ENCODE measurements at places on chromosomes 5 and 9.

GRCh38 chr9:127568618-127568970, 43.5 kb upstream of the STXBP1 start:
- no peak for DNase-seq

DNA sequence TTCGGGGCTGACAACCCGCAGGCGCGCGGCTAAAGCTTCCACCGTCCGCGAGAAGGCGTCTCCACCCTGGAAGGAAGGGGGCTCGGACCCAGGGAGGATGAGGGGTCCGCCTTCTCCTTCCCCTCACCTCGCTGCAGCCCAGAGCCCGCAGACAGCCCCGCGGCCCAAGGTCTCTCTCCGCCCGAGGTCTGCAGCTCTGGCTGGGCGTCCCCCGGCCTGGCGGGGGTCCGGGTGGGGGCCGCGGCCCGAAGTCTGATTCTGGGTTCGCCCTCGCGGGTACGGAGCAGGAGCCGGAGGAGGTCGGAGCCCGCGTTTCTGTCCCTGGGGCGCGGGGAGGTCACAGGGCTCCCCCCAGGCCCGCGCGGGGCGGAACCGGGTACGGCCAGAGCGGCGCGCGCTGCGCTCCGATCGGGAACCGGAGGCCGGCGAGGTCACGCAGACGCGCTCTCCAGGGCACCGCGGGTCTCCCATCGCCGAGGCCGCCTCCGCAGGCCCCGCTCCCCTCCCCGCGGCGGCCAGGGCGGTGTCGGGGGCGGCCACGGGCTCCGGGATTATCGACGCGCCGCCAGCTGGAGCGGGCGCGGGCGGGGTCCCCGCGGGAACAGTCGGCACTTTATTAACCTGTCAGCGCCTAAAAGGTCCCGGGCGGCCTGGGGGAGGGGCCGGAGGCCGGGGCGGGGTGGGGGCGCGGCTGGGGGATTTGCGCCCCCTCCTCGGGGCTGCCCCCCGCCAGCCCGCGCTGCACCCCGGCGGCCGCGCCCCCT, 11.6 kb downstream of the LHX3 start:
- DNase-seq = no peak

DNA sequence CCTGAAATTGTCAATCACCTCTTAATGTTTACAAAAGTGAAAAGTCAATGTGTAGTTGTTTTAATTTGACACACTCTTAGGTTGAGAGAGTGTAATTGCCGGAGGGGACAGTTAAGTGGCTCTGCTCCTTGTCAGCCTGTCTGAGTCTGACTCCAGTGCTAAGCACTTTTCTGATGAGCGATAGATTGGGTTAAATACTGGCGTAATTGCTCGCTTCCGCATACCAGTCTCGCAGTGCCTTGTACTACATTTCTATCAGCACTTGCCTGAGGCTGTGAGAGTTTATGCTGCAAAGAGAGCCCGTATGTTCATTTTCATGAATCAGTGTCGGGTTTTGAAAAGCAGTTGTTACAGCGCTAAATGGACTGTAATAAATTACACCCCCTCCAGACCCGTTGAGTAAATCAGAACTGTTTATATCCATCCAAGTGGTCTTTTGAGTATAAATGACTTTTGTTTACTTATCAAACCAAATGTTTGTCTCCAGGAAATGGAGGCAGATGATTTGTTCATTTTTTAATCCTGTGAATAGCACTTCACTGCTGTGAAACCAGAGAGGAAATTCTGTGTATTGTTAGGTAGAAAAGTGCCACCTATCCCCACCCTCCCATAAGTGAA, 41.0 kb upstream of the DMRT3 start:
- DNase-seq = no peak

DNA sequence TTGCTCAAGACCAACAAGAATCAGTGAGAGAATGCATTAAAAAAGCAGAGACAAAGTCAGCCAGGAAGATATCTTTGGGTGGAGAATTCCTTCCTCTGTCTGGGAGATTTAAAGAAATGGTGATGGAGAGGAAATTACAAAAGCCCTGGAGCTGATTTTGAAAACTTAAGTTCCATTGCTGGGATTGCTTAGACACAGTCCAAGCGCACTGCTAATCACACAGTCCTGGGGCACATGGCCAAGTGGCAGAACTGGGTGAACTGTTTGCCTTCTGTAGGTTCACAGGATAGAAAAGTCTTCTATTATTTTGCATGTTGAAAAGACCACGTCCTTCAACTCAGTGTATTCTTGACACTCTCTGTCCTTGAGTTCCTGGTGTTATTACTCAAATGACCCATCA, 284.9 kb upstream of the FBXL7 start:
- peak; percentile 35 for DNase-seq

GRCh38 chr9:122866079-122866478, 37.7 kb upstream of the PDCL start:
- DNase-seq = no peak

GRCh38 chr9:19460243-19460642, 51.4 kb downstream of the ACER2 start:
- DNase-seq = no peak

- DNase-seq = no peak
Measured at GRCh38 chr9:17229945-17230560, 95.2 kb downstream of the CNTLN start.

DNA sequence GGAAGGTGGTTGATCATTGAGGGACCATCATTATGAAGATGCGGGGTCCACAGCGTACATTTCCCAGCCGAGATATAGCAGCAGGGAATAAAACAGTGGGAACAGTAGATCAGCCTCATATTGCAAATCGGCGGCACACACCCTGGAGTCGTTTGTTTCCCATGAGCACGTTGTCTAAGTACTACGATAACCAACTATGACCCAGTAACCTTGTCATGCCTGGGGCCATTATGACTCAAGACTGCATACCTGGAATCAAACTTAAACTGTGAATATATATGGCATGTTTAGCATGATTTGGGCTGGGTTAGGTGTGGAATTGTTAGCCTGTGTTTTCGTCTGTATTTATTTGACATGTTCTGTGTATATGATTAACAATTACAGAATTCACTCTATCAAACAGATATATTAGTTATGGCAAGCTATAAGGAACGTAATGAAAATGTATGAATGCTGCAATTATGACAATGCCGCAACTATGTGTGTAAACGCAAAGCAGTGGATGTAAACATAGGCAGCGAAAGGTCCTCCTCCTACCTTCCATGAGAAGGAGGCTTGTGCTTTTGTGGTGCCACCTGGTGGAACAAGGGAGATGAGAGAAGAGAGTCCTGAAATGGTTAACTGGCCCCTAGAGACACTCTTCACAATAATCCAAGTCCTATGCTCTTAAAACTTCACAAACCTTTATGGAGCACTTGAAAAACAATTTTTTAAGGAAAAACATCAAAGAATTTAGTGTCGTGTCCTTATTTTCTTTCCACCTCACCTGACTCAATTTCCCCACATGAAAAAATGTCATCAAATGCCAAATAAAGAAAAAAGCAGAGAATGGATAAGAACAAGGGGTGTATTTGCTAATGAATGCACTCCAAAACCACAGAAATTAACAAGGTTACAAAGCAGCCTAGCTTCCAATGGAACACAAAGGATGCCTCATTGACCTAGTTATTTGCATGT, 47.1 kb downstream of the SEMA5A start:
- DNase-seq = no peak

DNA sequence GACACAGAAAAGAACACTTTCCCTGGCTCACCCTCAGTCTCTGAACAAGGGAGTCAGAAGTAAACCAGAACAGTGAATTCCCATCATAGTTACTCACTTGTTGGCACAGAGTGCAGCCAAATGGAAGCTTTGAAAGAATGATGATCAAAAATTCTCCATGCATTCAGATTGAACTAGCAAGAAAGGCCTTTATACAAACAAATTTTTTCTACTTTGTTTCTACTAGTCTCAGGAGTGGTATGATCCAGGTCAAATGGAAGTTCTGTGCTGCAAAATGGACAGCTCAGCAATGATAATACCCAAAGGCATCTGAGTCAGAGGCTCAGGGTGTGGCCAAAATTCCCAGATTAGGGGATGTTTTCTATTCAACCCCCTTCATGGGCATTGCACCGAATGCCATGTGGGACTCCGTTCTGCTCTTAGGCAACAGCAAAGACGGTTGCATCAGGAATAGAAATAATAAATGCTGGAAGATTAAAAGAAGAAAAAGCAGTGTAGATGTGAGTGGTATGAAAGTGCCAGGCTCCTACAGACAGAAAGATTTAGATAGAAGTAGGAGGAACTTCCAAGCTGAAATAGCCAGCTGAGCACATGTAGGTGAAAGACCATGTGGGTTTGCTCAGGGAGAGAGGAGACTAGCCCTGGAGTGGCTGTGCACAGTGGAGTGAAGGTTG, 24.0 kb upstream of the ASPN start:
- no peak for DNase-seq

GRCh38 chr9:91664663-91665062, 241.0 kb upstream of the NFIL3 start:
- no peak for DNase-seq

DNA sequence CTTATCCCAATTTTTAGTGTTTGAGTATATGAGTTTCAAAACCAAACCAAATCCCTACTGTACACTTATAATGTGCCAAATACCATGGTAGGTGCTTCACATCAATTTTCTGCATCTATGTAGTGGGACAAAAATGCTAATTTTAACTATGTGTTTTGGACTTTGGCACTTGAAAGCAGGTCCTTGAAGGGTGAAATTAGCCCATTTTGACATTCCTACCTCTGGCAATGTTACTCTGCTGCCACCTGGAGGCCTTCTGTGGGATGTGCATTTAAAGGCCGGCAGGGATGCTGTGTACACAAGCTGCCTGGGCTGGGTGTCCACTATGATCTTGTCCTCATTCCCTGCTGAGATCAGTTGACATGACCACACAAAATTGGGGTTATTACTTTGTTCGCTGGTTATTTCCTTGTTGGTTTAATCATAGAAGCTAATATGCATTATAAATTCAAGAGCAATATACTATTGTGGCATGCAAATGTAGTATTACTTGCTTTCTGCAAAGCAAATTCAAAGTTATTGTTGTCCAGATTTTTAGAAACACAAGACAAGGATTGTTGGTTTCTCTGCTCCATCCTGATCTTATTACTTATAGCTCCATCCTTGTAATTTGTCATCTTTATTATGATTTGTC, 166.8 kb downstream of the ARHGEF28 start:
- DNase-seq = peak; percentile 85

DNA sequence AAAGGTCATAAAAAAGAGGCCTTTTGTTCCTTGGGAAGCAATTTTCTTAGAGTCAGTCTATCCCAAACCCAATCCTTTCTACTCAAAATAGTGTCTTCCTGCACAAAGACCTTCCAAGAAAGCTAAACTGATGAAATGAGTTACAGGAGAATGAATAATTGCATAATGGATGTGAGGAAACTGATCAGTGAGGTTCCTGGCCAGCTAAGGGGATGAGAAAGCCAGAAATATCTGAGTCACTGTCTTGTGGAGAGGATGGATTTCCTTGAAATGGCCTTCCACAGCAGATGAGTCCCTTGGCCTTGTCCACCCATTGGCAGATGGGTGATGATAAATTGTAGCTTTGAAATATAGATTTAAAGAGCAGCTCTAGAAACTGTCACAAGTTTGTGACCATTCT, 756.1 kb downstream of the DNAH5 start:
- DNase-seq = no peak

- no peak for DNase-seq
Measured at GRCh38 chr5:93336330-93337110, 244.5 kb downstream of the NR2F1-AS1 start.

DNA sequence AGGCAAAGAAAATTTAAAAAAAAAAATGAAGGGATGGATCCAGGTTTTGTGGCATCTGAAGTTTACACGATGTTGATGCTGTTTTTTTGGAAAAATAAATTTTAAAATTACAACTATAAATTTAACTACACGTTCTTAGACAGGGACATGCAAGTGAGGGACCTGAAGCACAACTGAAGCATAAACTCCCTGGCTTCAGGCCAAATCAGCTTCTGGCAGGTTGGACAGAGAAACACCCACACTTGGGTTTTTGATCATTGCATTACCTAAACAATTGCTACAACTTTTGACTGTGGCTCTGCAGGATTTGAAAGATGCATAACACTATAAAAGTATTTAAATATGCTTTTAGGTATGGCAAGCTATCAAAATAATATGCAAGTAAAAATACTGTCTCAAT, 1318.3 kb upstream of the DMAC1 start:
- DNase-seq = no peak

DNA sequence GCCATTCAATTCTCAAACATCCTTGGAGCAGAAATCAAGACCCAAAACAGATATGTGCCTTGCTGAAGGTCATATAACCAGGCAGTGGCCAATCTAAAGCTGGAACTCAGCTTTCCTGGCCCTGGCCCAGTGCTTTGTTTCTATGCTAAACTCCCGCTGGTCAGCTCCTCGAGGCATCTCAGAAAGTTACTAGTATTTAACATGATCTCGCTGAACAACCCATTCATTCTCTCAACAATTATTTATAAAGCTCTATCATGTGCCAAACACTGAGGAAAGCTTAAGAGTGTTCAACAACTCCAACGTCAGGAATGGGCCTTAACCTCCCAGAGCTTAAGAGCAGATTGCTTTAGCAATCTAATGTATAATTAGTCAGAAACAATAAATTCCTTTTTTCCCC, 54.0 kb downstream of the FOXD1 start:
- DNase-seq = no peak

GRCh38 chr9:74577956-74578355, 80.8 kb downstream of the RORB start:
- DNase-seq = no peak

DNA sequence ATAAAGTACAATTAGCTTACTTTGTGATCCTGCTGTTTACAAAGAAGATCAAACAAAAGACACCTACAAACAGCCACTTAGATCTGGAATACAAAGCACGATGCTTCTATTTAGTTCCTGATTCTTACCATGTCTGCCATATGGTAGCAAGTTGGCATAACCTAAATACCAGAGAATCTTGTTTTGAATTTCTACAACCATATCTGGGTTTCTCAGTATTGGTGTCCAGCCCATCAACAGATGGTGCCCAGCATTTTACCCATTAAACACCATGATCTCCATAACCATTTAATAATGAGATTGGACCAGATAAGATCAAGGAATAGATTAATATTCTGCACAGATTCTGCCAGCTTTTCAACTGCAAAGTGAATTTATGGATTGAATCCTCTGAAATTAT, 29.8 kb downstream of the SLC24A2 start:
- DNase-seq = no peak

- DNase-seq = no peak
Measured at GRCh38 chr5:125874717-125875116, 548.5 kb upstream of the GRAMD2B start.

DNA sequence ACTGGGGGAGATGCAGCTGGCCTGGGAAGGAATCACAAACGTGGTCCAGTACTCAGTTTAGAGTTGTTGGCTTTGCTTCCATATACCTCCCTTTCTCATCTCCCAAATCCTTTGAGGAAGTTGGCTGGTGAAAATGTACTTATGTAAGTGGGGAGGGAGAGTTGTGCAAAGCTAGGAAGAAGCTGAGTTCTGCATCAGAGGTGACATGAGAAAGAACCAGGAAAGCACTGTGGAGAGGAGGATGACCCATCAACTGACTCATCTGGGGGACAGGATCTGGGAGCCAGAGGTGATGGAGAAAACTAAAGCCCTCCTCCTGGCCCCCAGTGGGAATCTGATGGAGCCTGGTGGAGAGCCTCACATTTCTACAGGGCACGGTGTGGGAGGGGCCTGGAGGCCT, 16.2 kb downstream of the KCNMB1 start:
- peak; percentile 12 for DNase-seq

- DNase-seq = no peak
Measured at GRCh38 chr9:14478175-14479162, 164.5 kb upstream of the NFIB start.

Data from dorsolateral prefrontal cortex (tissue), 122 donors.